ENCODE measurements at places on chromosomes 11 and 22.

DNA sequence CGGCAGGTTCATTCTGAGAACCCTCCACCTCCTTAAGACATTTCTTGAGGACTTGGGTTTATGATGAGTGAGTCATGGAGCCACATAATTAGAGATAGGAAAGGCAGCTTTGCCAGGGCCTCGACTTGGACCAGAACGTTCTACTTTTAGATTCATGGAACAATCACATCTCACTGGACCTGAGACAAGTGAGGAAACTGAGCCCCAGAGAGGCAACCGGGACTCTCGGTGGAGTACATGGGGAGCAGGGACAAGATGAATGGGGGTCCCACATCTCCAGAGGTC lies 59.5 kb downstream of the LINC01488 start:
- DNase-seq, result no peak

- DNase-seq, result no peak
Observed at GRCh38 chr11:118016104-118016503, 29.9 kb downstream of the IL10RA start.

- no peak for DNase-seq
Observed at GRCh38 chr11:26244207-26244606, 87.7 kb upstream of the ANO3 start.

- DNase-seq, result no peak
Observed at GRCh38 chr11:122105044-122105758, 10.8 kb downstream of the BLID start.

DNA sequence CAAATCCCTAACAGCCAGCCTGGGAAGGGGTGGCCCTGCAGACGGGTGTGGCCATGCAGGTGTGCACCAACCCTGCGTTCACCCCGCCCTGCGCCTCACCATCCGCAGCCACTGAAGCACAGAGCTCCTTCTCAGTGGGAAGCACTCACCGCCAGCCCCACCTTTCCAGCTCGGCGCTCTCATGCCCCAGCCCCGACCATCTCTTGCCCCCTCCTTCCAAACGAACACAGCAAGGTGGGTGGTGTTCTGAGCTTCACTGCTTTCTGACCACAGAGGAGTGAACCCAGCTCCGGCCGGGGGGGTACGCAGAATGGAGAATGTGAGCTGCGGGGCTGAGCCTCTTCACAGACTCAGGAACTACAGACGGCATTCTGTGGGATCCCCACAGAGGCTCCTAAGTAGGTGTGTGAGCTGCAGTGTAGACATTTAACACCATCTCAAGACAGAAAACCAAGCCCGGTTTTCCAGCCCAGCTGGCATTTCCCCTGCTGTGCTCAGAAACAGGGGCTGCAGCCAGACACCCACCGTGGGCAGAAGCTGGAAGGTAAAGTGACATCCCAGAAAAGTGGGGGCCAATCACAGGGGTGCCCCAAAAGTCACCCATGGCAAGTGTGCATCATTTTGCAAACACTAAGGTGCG lies 88.4 kb upstream of the RTL6 start:
- no peak for DNase-seq

DNA sequence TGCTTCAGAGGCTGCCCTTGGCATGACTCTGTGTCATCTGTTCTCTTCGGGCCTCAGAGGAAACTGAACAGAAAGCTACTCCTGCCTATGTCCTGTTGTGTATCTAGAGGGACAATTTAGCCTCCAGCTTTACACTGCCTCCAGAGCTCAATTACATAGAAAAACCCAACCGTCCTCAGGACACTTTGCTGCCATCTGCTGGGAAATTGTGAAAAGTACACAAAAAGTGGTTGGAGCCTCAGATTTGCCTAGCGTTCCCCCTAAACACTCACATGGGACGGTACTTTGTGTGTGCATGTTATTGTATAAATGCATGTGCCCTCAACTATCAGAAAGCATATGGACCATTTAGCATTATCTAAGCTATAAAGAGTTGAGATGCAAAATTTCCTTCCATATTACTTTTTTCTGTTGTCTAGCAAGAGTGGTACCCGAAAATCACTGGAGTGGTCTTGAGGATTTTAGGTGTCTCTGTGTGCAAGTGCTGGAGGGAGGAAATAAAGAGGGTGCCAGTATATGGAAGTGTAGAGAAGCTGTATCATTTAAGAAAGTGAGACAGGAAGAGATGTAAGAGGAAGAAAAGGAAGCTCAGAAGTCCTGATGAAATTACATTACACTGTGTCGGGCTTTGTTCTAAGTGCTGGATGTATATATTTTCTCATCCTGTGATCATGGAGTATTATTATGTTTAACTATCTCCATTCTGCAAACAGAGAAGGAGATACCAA lies 8.7 kb upstream of the MS4A4E start:
- no peak for DNase-seq

- DNase-seq, result peak; percentile 81
Observed at GRCh38 chr22:39634530-39635405, 64.2 kb downstream of the CACNA1I start.

GRCh38 chr22:38700270-38700788 lies 414 bp downstream of the JOSD1 start:
- no peak for DNase-seq

DNA sequence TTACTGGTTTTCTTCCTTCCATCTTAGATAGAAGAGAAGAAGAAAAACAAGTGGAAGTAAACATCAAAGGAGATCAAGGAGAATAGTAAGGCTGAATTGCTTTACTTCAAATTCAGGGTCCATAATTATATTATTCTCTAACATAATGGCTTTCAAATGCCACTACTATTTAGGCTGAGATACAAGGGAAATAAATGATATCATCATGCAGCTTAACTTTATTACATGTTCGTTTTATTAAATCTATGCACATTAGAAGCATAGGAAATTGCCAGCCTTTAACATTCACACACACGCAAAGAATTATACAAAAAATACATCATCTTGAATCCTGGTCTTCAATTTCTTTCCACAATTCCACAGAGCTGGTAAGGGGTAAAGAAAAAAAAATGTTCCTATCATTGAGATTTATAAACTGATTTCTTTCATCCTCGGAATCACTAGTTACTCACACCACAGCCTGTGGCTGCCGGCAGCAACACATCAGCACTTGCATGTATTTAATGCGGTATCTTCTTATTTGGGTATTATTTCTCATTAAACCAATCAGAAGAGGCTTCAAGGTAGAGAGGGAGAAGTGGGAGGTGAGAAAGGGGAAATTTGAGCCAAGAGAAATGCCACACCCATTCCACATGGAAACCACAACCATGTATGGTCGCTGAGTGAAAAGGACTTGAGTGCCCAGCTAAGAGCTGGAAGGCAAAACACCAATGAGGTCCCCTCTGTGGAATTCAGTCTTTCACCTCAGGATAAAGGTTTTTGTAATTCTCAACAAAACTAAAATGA lies 26.3 kb downstream of the SYTL2 start:
- DNase-seq, result no peak

- no peak for DNase-seq
Observed at GRCh38 chr11:84691830-84692229, 935.3 kb downstream of the DLG2 start.

DNA sequence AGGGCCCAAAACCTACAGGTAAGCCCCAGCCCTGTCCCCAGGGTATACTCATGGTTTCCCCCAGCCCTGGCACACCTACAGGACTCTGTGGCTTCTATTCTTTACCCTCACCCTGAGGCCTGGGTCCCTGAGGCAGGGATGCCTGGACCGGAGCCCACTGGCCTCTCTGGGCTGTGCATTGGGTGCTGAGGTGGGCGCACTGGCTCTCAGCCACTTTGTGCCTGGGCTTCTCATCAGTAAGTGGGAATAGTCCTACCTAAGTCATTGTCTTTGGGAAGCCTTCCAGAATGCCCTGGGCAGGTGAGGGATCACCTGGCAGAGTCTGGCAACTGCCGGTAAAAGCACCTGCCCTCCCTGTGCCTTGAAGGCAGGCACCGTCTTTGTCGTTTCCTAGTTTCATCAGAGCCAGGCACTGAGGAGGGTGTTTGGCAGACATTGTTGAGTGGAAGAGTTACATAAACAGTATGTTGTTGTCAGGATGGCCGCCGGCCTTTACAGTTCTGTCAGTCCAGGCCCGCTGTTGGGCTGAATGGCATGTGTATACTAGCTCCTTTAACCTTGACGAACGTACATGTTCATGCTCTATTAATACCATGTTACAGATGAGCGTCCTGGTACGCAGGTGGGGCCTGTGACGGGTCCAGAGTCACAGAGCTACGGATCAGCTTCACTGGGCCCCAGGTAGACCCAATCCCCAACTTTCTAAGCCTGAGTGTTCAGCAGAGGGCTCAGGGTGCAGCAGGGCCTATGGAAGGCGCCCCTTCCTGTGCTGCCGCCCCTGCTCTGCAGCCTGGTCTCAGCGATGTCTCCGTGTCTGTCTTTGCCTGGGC lies 23.0 kb downstream of the SHANK3 start:
- DNase-seq, result no peak

GRCh38 chr11:104124979-104125378 lies 39.0 kb downstream of the PDGFD start:
- DNase-seq, result no peak

GRCh38 chr11:20592741-20593140 lies 6.7 kb upstream of the SLC6A5 start:
- no peak for DNase-seq

DNA sequence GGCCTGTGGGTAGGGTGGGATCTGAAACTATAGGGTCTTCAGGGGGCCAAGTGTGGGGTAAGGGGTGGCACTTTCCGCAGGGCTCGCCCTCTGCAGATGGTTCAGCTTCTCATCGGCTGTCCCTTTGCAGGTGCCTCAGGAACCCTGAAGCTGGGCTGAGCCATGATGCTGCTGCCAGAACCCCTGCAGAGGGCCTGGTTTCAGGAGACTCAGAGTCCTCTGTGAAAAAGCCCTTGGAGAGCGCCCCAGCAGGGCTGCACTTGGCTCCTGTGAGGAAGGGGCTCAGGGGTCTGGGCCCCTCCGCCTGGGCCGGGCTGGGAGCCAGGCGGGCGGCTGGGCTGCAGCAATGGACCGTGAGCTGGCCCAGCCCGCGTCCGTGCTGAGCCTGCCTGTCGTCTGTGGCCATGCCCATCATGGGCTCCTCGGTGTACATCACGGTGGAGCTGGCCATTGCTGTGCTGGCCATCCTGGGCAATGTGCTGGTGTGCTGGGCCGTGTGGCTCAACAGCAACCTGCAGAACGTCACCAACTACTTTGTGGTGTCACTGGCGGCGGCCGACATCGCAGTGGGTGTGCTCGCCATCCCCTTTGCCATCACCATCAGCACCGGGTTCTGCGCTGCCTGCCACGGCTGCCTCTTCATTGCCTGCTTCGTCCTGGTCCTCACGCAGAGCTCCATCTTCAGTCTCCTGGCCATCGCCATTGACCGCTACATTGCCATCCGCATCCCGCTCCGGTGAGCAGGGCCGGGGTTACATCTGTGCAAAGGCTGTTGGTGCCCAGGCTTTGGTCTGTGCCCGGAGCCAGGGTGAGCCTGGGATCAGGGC lies 5.8 kb downstream of the ADORA2A start:
- DNase-seq, result no peak

DNA sequence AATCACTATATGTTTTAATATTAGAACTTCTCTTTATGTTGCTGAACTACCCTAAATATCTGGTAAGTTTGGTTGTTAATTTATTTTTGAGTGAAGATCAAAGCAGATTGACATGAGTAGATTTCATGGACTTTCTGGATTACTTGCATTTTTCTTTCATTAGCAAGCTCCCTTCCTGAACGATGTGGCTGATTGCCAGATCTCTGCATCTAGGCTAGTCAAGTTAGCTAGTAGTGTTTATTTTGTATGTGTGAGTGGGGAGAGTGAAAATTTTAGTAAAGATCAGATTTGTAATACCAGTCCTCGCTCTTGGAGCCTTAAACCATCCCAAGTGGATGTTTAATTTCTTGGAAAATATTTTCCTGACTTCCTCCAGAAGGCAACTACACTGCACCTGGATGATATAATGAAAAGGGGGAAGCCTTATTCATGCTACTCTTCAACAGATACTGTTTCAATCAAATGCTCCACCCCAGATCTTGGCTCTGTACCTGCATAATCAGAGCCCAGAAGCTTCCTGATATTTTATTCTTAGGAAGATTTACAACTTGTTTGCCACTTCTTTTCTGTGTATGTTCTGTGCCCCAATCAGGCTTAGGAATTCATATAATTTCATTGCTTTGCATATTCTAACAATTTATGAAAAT lies 143.2 kb upstream of the GRIA4 start:
- DNase-seq, result peak; percentile 12

DNA sequence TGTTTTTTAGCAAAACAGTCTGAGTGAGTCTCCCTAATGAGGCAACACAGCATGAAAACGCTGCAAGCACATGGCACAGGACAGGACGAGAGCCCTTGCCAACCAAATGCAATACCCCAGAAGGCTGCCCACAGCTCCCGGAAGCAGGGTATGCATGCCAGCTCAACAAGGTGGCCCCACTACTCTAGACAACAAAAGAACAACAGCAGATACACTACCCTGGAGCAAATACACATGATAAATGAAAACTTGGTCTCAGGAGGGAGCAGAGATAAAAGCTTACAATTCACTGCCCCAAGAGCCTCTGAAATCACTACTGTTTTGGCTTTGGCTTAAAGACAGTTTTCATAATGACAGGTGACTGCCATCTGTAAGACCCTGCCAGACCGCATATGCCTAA lies 785.4 kb upstream of the API5 start:
- DNase-seq, result no peak

Data from HFF-Myc (cell line).